ENCODE measurements at places on chromosomes 11 and 22.

DNA sequence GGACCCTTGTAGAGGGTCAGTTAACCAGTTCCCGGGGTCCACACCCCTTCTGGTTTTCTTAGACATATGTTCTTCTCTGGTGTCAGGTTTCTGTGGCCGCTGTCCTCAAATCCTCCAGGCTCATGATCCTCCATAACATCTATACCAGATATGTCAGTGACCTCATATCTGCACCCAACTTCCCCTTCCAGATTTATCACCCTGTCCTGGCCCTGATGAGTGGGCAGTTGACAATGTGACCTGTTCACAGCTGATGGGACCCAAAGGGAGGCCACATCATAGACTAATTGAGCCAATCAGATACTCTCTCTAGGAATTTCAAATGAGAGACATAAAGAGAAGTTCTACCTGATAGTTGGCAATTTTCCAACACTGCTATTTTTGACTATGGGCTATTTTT is 5.1 kb downstream of the DKK3 start:
- no peak for DNase-seq

DNA sequence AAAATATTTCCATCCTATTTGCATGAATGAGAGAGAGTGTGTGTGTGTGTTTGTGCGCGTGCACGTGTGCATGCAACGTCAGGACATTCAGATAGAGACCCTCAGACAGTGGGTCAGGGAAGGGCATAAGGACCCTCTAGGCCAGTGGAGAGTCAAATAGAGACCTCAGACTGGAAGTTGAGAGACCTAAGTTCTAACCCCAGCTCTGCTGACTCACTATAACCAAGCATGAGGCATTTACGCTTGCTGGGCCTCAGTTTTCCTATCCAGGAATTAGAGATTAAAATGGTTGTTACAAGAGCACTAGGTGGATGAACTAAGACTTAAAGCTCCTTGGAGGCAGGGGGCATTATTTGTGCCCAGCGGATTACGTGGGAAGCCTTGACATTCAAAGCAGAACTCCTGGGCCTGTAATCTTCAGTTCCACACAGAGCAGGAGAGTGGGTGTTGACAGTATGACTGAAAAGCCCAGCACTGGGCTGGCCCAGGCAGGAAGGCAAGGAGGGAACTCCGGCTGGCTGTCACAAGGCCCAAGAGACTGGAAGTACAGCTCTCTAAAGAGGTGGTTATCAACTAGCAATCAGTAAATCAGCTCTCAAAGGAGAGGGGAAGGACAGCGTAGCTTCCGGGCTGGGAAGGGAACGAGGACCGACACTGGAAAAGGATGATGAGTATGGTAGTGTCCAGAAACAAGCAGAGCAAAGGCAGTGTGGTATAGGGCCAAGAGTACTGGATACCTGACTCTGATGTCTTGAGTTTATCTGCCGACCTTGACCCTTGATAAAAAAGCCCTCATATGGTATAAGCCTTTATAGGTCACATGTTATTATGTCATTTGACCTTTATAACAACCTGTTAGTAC is 9.2 kb downstream of the RHOG start:
- no peak for DNase-seq

DNA sequence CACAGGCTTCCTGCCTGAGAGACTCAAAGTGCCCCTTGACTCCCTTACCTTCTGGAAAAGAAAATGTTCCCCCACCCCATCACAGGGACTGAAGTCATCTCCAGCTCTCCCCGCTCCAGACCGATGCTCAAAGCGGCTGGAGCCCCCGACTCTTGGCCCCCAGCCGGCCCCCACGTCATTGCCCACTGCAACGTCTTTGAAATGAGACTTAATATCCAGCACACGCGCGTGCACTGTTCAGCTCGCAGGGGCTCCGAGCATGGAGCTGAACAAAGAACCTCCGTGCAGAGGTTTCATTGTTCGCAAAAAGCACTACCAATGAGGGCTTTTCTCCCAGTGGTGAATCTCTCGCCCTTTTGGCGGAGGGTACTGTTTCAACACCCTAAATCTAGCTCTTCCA is 313.4 kb upstream of the SORL1-AS1 start:
- DNase-seq: no peak

DNA sequence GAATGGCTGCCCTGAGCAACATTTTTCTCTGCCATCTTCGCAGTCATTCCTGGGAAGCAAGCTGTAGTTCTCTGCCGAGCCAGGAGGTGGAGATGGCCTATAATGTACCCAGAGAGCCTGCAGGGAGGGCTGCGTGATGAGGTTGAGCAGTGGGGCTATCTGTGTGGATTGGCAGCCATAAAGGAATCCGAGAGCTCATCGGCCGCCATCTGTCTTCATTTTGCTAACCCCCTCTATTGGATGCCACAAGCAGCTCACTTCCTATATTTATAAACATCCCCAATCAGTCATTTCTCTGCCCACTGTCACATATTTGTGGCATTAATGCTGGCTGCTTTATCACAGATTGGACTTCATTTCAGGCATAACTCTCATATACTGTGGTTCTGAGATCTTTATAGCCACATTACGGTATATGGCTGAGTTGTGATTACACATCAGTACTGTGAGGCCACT is 209.5 kb downstream of the NTM start:
- peak; percentile 13 for DNase-seq

- DNase-seq: no peak
These were observed 41.4 kb upstream of the TTLL12 start for GRCh38 chr22:43228330-43228729.

DNA sequence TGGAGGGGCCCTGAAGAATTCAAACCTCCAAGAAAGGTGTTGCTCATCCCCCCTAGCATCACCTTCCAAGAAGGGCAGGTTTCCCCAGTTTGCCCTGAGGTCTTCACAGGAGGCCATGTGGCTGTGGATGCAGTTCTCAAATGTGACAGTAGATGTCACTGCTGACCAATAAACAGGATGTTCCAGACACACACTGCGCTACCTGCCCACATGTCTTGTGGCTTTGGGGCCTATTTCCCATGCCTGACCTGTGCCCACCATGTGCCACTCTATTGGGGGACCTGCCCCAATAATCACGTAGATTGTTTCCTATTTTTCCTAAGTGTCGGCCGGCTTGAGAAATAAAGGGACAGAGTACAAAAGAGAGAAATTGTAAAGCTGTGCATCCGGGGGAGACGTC is 4.5 kb downstream of the GSTT2 start:
- peak; percentile 33 for DNase-seq

DNA sequence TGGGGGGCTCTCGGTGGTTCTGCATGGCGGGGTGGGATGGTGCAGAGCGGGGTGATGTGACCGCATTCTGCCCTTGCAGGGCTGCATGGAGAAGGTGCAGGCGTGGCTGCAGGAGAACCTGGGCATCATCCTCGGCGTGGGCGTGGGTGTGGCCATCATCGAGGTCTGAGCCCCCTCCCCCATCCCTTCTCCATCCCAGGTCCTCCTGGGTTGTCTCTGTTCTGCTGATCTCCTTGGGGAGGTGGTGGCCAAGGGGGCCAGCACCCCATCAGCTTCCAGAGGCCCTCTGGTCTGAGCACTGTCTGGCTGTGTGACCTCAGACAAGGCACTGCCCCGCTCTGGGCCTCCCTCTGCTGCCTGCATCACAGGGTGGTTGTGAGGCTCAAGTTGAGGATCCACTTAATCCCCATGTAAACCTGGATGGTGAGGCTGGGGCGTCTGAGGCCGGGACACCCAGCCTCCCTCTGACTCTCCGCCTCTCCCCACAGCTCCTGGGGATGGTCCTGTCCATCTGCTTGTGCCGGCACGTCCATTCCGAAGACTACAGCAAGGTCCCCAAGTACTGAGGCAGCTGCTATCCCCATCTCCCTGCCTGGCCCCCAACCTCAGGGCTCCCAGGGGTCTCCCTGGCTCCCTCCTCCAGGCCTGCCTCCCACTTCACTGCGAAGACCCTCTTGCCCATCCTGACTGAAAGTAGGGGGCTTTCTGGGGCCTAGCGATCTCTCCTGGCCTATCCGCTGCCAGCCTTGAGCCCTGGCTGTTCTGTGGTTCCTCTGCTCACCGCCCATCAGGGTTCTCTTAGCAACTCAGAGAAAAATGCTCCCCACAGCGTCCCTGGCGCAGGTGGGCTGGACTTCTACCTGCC is 53.3 kb downstream of the CD82 start:
- no peak for DNase-seq

DNA sequence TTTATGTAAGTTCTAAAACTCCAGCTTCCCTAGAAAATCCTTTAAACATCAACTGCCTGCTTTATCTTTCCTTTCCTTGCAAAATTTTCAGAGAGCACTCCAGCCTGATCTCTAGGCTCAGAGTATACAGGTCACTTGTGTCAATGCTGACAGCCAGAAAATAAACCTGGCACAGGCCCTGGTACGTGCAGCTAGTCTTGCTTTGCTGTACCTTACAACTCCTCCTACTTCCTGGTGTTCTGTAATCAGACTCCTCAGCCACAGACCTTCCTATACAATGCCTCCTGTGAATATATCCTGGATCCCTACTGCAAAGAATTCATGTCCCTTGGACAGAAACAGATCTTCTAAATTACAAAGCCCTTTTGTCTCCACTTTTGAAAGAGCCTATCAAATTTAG is 24.2 kb upstream of the TMEM123 start:
- DNase-seq: peak; percentile 4

- no peak for DNase-seq
These were observed 340.1 kb downstream of the MN1 start for GRCh38 chr22:27461470-27461869.

GRCh38 chr11:105000167-105000566 is 22.8 kb downstream of the CASP5 start:
- no peak for DNase-seq

- peak; percentile 33 for DNase-seq
These were observed 36.2 kb downstream of the DLG2 start for GRCh38 chr11:85590848-85591483.

DNA sequence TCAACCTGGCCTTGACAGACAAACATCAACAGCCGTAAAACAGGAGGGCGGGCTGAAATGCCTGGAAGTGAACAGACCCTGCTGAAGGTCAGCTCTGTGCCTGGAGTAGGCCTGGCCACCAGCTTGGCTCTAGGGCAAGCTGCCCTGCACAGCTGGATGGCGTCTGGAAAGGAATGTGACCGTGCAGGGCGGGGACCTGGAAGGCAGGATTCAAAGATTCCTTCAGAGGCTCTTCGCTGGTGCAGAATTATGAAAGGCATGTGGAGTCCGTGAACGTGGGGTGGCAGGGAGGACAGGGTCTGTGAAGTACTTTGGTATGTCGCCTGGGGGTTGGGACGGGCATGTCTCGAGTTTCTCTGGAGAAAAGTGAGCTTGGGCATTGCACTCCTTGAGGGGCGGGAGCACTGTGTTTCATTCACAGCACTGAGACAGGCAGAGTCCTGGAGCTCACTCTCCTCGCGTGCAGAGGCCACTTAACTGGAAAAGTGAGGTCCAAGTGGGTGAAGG is 1.5 kb downstream of the EHD1 start:
- DNase-seq: no peak

GRCh38 chr11:43916621-43917020 is 25.8 kb upstream of the C11orf96 start:
- DNase-seq: no peak

Measured in NCI-H1092 treated with DMSO at 0.1 percent for 48 hours (cell line).